Hematopoietic multipotent progenitor cell treated with erythropoietin and hydrocortisone succinate and interleukin-3 and kit ligand, for 8 days (in vitro differentiated cells): ENCODE measurements at places on chromosomes 3 and 15.

- DNase-seq, result no peak
Observed at GRCh38 chr3:59995563-59995962, 945.7 kb upstream of the CFAP20DC start.

DNA sequence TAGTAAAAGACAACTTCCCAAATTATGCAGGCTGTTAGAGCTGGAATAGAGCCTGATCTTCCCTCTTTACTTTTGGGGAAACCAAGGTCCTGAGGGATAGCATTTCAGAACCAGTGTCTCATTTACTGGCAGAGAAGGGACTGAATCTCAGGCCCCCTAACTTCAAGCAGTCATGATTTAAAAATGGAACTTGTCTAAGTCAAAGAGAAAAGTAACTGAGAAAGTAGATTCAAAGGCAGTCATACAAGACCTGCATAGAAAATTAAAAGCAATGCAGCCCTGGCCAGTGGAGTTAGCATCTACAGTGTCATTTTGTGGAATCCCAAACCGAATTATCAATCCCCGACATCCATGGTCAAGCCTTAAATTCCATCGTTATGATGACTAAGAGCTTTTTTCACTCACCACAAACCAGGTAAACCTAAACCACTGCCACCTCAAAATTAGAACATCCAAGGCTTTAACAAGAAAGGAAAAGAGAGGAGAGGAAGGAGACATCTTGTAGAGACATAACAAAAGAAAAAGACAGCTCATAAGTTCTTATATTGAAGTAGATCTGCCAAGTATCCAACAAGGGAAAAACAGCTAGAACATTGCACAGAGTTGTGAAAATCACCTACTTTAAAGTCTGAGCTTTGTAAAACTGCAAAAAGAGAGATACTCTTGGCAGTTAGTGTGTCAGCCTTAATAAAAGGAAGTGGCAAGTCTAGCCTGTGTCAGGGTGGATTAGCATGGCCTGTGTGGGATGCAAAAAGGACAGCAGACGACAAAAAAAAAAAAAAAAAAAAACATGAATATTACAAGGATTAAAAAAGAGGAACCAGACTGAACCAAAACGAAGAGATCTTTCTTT, 54.1 kb upstream of the CCR2 start:
- DNase-seq, result no peak

DNA sequence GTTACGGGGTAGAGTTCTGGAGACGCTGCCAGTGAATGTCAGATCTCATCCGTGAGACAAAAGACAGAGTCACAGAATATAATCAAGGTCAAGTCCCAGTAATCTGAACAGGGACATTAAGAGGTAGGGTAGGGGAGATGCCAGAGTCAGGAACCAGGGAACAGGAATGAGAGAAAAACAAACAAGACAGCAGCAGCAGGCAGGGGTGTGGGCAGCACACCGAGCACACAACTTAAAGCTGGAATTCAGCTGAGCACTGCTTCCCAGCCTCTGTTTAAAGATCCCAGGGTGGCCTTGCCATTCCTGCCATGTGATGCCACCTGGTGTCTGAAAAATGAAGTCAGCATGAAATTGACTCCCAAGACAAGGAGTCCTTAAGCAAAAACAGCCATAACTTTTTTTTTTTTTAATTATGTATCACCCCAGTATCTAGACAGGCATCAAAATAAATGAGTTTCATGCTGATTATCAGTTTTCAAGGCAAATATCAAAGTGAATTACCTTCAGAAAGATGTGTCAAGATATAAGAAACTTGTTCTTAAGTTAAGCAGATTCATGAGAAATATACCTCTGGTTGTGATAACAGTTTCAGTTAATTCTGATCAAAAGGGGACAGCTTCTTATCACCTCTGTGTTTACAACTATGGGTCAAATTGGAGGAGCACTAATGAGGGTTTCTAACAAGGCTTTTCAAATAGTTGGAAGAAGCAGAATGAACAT, 203.7 kb downstream of the SLC9A9 start:
- DNase-seq, result peak; percentile 80

GRCh38 chr3:37094636-37095035, 79.7 kb downstream of the LRRFIP2 start:
- no peak for DNase-seq

DNA sequence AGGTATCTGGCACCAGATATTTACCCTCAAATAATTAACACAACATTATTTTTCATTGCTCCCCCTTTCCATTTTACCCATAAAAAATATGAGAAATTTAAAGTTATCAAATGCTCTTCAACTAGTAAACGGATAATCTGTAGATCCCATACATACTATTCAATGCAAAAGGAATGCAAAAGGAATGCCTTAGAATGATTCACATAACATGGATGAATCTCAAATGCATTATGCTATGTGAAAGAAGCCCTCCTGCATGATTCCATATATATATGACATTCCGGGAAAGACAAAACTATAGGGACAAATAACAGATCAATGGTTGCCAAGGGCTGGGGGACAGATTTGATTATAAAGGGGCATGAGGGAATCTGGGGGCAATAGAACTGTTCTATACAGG, 195.7 kb downstream of the STT3B start:
- no peak for DNase-seq

GRCh38 chr3:27730774-27731659, 8.9 kb upstream of the EOMES start:
- DNase-seq, result no peak

- no peak for DNase-seq
Observed at GRCh38 chr15:70775160-70775559, 11.8 kb upstream of the UACA start.

DNA sequence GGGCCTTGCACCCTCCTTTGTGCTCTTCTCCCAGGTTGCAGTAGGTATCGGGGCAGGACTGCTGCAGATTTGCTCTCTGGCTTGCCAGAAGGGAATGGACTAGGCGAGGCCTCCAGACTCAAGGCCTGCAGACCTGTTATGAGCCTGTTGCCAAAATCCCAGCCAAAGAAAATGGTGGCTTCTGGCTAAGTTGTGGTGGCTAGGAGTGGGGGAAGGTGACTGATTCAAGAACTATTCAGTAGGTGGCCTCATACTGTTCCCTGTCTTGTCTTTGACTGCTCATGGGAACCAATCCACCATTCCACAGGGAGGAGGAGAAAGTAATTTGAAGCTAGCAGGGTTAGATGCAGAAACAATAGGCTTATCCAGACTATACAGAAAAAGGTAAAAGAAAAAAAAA, 380.4 kb upstream of the PROK2 start:
- DNase-seq, result no peak

- no peak for DNase-seq
Observed at GRCh38 chr15:88454236-88454635, 13.0 kb downstream of the MRPL46 start.

GRCh38 chr3:8458711-8459110, 42.9 kb upstream of the LMCD1 start:
- DNase-seq, result no peak

- peak; percentile 27 for DNase-seq
Observed at GRCh38 chr15:45795440-45796069, 160.7 kb downstream of the SQOR start.

DNA sequence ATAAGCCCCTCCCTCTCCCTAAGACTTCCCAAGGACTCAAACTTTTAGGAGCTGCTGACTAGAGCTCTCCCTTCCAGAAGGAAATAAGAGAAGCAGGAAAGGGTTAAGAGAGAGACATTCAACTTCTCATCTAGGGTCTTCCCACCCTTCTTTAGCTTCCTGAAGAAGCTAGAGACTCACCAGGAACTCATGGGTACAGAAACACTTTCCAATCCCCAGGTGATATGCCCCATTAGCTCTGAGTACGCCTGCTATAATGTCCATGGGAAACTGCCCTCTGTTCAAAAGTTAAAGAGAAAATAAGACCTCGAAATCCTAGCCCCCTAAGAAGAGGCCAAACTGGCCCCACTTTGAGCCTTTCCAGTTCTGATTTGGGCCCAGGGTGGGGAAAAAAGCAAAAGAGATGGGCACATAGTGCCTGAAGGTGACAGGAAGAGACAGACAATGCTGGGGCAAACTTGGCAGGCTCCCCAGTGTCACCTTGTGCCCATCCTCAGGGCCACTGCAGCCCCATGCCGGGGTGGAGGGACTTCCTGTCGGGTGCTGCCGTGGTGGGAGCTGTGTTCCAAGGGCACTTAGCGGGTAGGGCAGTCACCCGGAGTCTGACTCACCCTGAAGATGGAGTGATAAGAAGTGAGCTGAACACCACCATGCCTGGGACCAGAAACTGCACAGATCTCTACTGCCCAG, 29.5 kb downstream of the CCDC12 start:
- DNase-seq, result peak; percentile 88

DNA sequence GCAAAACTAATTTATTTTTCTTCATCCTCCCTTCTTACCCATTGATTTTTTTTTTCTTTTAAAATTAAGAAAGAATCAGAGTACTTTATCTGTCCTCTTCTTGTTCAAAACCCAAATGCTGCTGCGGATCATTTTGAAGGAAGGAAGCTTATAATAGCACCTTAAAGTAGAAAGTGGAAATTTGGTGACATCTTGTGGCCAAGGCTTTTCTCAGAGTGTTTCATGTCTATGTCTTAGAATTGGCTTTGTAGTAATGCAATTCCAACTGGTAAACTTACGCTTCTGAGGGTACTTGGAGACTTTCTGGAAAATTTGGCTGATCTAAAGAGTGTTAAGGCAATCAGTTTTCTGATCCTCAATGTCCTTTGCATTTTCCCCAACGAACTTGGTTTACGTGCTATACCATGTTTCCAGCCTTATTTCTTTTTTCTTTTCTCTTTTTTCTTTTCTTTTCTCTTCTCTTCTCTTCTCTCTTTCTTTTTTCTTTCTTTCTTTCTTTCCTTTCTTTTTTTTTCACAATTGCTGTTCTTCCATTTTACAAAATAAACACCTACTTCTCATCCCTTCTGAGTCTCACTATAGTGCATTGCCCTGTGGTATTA, 30.7 kb downstream of the C3orf38 start:
- peak; percentile 74 for DNase-seq

- DNase-seq, result no peak
Observed at GRCh38 chr3:128707928-128708494, 18.0 kb upstream of the RAB7A start.

DNA sequence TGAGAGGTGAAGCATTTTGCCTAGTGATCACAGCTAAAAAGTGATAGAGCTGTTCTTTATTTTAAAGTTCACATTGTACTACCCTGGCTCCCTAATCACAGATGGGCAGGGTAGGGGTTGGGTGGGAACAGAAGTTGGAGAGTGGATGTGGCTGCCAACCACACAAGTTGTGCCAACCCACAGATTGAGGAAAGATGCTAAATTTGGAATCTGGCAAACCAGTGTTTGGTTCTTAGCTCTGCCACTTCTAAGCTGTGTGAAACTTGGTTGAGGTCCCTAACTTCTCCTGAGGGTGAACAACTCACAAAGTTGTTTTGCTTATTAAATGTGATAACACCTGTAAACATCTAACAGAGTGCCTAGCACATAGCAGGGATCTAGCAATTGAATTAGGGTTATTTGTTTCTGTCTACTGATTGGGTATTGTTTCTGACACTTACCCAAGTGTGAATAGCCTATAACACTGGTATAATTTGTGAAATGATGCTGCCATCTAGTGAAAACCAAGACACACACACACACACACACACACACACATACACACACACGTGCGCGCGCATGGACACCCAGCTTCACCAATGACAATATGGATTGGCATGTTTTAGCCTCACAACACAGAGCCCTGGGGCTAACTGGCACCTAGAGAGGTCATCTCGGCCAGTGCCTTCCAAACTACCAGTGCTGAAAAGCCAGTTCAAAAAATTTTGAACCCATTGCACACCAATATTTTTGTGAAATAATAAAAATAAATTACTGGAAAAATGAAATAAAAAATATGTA, 25.3 kb downstream of the ADGRG7 start:
- peak; percentile 57 for DNase-seq

DNA sequence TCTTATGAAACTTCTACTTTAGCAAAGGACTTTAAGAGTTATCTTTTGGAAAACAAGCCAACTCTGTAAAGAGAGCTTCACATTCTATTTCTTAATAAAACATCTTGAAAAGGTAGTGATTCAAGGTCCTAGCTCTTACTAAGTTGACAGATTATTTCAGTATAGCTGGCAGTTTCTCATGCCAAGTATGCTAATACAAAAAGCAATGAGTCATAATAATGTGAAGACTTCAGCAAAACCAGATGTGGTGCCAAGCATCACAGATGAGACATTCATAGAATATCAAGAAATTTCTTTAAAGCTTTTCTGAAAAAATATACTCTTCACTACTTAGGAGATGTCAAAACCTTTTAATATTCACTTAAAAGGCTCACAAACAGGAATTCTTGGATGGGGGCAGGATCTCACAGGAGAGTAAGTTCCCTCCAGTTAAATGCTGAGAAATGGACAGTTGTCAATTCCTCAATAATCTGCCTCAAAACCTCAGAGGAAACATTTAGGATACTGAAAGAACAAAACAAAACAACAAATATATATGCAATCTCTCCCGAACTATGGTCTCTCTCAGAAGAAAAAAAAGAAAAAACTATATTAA, 45.6 kb downstream of the DCBLD2 start:
- no peak for DNase-seq

- no peak for DNase-seq
Observed at GRCh38 chr3:30578479-30578878, 27.9 kb upstream of the TGFBR2 start.

- no peak for DNase-seq
Observed at GRCh38 chr3:154113609-154114008, 7.6 kb upstream of the ARHGEF26 start.

DNA sequence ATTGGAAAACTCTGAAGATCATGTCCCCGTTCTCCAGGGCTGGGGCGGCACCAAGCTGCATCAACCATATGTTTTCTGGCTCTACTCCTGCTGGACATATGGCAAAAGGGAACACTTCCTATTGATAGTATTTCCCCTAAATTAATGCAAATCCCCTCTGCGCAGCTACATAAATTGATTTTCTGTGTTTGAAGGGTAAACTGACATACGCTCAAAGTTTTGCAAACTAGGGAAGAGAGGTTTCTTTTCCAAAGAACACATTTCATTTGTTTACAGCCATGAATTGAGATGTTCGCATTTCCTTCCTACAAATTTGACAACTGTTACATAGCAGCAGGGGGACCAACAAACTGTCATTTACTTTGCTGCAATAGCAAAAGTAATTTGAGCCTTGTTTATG, 35.9 kb downstream of the CTXND1 start:
- DNase-seq, result no peak

GRCh38 chr3:101850246-101851051, 1.1 kb downstream of the NFKBIZ start:
- peak; percentile 83 for DNase-seq

GRCh38 chr15:89395461-89395871, 60.8 kb upstream of the POLG start:
- DNase-seq, result no peak
